ENCODE measurements at places on chromosomes 16 and 17.

GRCh38 chr16:63415014-63415413, 1378.8 kb upstream of the CDH8 start:
- no peak for DNase-seq

DNA sequence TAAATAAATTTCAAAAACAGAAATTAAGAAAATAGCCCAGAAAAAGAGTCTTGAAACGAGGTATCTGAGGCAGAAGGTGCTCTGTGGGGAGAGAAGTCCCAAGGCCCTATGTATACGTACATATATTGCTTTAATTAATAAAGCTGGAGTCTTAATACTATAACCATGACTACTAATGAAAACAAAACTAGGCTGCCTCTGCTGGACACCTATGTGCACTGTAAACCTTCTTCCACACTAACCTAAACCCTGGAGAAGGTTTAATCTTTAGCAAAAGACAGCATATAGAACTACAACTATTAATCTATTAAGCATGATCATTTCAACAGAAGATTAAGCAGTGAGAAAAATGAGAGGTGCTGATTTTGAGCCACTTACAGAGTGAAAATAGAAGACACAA, 153.9 kb upstream of the C17orf78 start:
- no peak for DNase-seq

GRCh38 chr17:11565591-11565990, 32.7 kb upstream of the DNAH9 start:
- DNase-seq = no peak

DNA sequence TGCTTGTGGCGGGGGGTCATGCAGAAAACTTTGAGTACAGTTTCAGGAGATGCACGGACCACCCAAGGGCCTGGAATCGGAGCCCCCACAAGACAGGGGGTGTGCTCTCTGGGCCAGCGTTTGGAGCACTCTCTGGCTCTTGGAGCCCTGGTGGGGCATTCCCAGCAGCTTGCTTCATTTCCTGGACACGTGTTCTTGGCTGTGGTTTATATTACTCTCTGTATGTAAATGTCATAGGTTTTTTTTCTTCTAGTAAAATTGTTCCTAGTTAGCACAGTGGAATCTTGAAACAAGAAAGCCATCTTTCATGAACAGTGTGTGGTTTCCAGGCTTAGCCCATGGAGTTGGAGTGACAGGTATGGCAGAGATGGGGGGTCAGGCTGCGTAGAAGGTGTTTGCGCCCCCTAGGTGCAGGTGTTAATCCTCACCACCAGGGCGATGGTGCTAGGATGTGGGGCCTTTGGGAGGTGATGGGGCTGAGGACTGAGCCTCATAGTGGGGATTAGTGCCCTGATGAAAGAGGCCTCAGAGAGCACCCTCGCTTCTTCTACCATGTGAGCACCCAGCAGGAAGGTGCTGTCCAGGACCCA, 79.8 kb downstream of the JPH3 start:
- peak; percentile 58 for DNase-seq

DNA sequence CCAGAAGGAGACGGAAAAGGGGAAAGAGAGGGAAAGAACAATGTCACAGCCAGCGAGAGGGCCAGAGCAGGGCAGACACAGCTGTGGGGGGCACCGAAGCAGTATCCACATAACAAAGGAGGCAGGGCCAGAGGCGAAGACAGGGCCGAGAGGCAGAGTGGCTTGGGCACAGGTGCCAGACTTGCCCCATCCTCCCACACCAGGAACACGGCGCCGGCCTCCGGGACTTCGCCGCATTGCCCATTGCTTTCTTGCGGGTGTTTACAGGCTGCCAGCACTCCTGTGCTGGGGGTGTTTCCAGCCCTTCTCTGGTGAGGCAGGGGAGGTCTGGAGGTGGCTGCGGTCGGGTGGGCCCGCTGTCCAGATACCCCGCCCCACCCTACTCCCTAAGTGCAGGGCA, 78.0 kb downstream of the ENGASE start:
- DNase-seq = no peak

DNA sequence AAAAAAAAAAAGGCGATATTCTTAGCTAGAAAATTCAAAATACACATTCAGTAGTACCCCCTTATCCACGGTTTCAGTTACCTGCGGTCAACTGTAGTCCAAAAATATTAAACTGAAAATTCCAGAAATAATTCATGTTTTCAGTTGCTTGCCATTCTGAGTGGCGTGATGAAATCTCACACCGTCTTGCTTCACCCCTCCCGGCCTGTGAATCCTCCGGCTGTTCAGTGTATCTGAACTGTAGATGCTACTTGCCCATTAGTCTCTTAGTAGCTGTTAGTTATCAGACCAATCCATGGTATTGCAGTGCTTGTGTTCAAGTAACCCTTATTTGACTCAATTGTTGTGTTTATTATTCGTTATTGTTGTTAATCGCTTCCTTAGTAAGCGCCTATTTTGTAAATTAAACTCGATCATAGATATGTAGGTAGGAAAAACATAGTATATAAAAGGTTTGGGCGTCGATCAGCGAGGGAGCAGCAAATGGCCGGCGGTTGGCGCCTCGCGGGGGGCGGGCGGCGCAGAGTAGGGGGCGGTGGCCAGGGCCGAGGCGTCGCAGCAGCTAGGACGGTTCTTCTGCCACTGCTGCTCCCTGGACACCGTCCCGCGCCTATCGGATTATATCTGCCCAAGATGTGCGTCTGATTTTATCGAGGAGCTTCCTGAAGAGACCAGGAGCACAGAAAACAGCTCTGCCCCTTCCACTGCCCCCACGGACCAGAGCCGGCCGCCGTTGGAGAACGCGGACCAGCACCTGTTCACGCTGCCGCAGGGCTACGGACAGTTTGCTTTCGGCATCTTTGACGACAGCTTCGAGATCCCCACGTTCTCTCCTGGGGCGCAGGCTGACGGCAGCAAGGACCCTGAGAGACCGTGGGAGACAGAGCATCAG, 39.8 kb upstream of the AKAP1 start:
- DNase-seq = peak; percentile 17

GRCh38 chr16:27665881-27666280, 115.9 kb downstream of the KATNIP start:
- DNase-seq = no peak

GRCh38 chr17:29216856-29217255, 29.8 kb upstream of the CRYBA1 start:
- no peak for DNase-seq

DNA sequence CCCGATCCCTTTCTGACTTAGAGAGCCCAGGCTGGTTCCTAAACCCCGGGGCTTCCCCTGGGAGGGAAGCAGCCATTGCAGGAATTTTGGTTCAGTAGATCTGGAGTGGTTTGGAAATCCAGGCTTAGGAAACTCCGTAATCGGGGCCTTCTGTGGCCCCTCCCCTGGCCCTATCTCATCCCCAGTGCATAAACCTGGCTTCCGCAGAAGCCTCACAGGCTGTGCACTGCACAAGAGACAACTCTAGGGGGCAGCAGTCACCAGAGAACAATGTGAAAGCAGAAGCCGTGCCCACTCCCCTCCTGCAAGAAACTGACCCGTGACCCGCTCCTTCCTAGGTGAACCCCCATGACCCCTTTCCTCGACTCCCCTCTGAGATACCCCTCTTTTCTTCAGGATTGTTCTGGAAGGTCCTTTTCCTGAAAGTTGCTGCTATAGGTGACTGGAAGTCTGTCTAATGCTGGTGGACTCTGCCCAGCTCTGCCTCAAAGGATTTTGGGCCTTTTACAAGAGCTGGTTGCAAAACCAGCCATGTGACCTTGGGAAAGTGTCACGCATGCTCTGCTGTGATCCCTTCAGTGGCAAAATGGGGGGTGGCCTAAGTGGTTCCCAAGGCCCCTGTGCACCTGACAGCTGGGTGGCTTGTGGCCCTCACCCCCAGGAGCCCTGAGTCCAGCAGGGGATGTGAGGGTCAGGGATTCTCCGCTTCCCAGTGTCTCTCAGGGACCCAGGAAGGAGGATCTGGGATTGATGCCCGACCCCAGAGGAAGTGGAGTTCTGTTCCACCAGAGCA, 14.4 kb downstream of the GUCY2D start:
- DNase-seq = peak; percentile 87

DNA sequence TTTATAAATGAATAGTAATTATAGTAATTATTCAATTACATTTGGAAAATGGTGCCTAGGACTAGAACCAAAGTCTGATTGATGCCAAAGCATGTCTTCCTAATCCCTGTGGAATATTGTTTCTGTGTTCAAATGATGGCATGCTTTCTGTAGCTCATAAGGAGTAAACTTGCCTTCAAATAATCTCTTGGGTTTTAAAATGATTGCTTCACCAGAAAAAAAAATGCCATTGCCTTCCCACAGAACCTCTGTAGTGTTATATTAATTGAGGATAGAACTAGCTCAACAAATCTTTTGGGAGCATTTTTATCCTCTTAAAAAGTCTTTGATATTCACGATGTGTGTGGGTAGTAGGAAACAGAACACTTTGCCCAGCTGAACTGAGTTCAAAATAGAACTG, 7.7 kb upstream of the TMEM100 start:
- no peak for DNase-seq
